ENCODE measurements at places on chromosomes 3 and 15.

- no peaks in the 10 kb centered on the region for H3K4me1 ChIP-seq
- no peak overlapping the region for H3K4me3 ChIP-seq
- H3K27ac ChIP-seq, result no peak overlapping the region
Measured at GRCh38 chr3:160697637-160698380, 20.8 kb downstream of the ARL14 start.

DNA sequence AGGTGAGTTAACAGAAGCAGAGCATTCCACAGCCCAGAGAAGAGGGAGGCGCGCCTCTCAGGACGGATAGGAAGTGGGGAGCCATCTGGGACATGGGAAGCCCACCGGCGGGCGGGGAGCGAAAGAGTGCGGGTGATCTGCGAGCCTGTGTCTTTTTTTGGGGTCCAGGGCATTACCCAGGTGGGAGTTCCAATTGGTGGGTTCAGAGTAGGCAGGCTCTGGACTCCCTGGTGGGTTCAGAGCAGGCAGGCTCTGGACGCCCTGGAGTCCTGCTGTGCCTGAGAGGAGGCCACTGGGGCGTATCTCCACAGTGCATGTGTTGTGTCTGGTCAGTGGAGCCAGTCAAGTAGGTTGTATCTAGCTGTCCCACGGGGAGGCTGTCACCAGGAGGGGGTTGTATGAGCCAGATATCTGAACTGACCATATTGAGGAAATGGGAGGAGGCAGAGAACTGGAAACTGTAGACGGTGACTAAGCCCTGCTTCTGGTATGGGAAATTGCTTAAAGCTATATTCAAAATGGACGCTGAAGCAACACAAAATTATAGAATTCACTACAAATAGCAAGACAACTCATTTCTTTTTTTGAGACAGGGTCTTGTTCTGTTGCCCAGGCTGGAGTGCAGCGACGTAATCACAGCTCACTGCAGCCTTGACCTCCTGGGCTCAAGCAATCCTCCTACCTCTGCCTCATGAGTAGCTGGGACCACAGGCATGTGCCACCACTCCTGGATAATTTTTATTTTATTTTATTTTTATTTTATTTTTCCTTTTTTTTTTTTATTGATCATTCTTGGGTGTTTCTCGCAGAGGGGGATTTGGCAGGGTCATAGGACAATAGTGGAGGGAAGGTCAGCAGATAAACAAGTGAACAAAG is 34.5 kb upstream of the CHST2 start:
- H3K27ac ChIP-seq, result no peak overlapping the region
- H3K27me3 ChIP-seq, result no peaks in the 10 kb centered on the region
- DNase-seq, result no peak

- H3K4me3 ChIP-seq, result no peak overlapping the region
- no peaks in the 10 kb centered on the region for H3K36me3 ChIP-seq
- no peak overlapping the region for H3K27ac ChIP-seq
Measured at GRCh38 chr15:73930790-73931281, 4.6 kb downstream of the LOXL1 start.

- H3K27ac ChIP-seq, result no peak overlapping the region
- no peaks in the 10 kb centered on the region for H3K27me3 ChIP-seq
- no peaks in the 10 kb centered on the region for H3K36me3 ChIP-seq
- no peaks in the 10 kb centered on the region for H3K4me1 ChIP-seq
Measured at GRCh38 chr3:157752554-157752953, 249.3 kb upstream of the VEPH1 start.

DNA sequence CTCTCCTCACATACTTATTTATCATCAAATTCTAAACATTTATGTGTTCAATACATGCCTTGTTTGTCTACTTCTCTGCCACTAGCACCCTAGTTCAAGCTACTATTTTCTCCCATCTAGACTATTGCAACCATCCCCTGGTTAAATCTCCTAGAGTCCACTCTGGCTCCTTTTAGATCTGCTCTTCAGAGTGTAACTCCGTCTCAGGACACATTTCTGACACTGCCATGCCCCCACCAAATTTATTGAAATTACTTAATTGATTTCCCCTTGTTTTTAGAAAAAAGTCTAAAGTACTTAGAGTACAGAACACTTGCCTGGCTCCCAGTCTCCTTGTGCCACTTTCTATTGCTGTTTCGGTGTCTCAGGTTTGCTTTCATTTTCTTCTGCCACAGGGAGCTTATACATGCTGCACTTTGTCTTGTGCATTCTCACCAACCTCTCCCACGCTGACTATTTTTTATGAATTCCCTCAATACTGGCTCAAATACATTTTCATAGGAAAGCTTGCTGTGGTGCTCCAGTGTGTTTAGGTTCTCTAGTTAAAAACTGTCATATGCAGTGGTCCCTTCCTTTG is 792.3 kb downstream of the DIPK2A start:
- DNase-seq, result no peak
- H3K4me1 ChIP-seq, result no peaks in the 10 kb centered on the region
- no peaks in the 10 kb centered on the region for H3K36me3 ChIP-seq
- no peak overlapping the region for H3K27ac ChIP-seq
- no peaks in the 10 kb centered on the region for H3K27me3 ChIP-seq

GRCh38 chr3:84974347-84974746 is 15.6 kb downstream of the CADM2 start:
- no peak overlapping the region for H3K4me3 ChIP-seq
- no peaks in the 10 kb centered on the region for H3K36me3 ChIP-seq
- H3K27me3 ChIP-seq, result no peaks in the 10 kb centered on the region
- no peak for DNase-seq
- H3K4me1 ChIP-seq, result no peaks in the 10 kb centered on the region

DNA sequence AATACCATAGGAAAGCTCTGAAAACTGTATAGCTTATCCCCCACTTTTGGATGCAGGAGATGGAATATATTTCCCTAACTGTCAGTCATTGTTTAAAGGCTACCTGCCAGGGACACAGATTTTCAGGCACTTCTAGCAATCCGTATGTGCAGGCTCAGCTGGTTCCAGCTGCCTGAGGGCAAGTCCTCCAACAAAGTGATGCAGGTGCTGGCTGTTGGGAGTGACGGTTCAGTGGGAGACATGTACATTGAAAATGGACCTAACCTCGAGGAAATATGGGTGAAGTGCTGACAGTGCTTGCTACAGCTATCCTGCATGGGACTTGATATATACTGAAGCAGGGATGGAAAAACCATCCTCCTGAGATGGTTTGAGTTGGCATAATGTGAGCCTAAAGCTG is 153.1 kb upstream of the GAP43 start:
- no peaks in the 10 kb centered on the region for H3K4me1 ChIP-seq
- no peak overlapping the region for H3K27ac ChIP-seq
- no peaks in the 10 kb centered on the region for H3K27me3 ChIP-seq
- no peak overlapping the region for H3K4me3 ChIP-seq
- H3K36me3 ChIP-seq, result no peaks in the 10 kb centered on the region
- no peak for DNase-seq

DNA sequence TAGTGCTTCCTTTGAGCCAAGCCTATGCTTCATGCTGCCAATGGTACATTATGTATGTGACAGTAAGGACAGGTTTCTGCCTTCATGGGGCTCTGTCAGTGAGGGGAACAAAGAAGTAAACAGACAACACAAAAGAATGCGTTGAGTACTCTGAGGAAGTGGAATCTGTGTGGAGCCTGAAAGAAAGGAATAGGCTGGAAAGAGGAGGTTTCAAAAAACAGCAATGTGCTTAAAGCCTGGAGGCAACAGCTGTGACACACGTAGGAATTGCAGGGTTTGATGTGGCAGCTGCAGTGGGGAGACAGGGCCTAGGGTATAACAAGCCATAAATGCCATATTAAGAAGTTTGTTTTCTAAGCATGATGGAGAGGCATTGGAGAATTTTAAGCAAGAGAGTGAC is 316.7 kb downstream of the CLSTN2 start:
- no peak overlapping the region for H3K27ac ChIP-seq
- no peaks in the 10 kb centered on the region for H3K36me3 ChIP-seq
- no peak for DNase-seq
- no peaks in the 10 kb centered on the region for H3K27me3 ChIP-seq
- H3K4me1 ChIP-seq, result no peaks in the 10 kb centered on the region
- no peak overlapping the region for H3K4me3 ChIP-seq

DNA sequence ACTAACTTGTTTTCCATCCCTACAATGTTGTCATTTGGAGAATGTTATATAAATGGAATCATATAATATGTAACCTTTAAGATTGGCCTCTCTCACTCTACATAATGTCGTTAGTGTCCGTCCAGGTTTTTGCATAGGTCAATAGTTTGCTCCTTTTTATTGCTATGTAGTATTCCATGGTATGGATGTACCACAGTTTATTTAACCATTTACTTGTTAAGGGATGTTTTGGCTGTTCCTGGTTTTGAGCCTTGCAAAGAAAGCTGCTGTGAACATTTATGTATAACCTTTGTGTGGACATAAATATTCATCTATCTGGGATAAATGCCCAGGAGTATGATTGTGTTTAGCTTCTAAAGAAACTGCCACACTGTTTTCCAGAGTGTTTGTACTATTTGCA is 34.1 kb upstream of the SEC22A start:
- no peak for DNase-seq
- H3K4me3 ChIP-seq, result no peak overlapping the region
- no peaks in the 10 kb centered on the region for H3K36me3 ChIP-seq
- no peaks in the 10 kb centered on the region for H3K4me1 ChIP-seq

DNA sequence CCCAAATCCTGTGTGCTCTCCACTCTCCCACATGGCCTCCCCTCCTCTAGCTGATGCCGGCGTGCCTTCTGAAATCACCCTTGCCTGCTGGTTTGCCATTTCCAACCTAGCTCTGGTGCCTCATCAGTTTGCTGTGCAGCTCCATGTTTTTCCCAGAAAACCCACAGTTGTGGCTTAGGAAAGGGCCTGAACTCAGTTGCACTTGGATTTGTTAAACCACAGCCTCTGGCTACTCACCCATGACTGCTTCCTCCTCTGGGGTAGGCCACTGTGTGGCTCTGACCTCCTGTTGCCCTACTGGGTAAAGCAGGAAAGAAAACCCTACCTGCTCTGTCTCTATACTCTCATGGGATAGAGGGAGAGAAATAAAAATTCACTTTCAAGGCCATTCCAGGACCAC is 97.3 kb downstream of the DAPK2 start:
- H3K27me3 ChIP-seq, result no peaks in the 10 kb centered on the region
- H3K36me3 ChIP-seq, result no peaks in the 10 kb centered on the region
- no peak overlapping the region for H3K4me3 ChIP-seq
- no peak for DNase-seq

DNA sequence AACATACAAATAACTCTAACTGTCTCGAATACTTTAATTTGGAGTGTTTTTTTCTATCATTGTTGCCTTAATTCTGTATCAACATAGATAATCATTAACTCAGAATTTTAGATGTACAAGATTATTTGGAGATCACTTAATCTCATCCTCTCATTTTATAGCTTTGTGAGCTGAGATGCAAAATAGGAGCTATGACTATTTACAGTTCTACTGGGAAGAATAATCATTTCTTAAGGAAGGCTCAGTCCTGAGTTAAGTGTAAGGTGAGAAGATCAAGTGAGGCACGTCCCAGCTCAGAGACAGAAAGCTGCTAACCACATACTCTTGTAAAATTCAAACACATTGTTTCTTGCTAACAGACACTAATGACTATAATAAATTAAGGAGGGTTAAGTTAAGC is 66.2 kb downstream of the CCDC54 start:
- no peak overlapping the region for H3K4me3 ChIP-seq
- DNase-seq, result no peak
- H3K36me3 ChIP-seq, result no peaks in the 10 kb centered on the region
- peaks cover 2% of the 10 kb centered on the region for H3K27me3 ChIP-seq
- no peaks in the 10 kb centered on the region for H3K4me1 ChIP-seq
- H3K27ac ChIP-seq, result no peak overlapping the region

DNA sequence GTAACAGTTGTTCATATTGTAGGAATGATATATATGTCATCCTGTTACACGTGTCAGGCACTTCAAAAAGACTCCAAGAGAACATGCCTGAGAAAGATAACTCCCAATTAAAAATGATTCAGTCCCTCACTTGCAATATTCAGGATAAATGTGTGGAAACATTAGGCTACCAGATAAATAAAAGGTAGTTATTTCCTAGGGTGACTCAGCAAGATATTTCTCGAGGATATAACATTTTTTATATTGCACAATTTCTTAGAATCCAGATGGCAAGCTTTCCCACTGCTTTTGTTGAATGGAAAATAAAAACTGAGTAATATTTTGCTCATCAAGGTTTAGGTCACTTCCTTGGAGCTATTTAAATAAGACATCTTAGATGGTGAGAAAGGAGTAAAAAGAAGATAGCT is 181.4 kb downstream of the GAP43 start:
- peaks cover 28% of the 10 kb centered on the region for H3K27me3 ChIP-seq
- no peak for DNase-seq
- H3K27ac ChIP-seq, result no peak overlapping the region
- no peaks in the 10 kb centered on the region for H3K36me3 ChIP-seq
- H3K4me3 ChIP-seq, result no peak overlapping the region

DNA sequence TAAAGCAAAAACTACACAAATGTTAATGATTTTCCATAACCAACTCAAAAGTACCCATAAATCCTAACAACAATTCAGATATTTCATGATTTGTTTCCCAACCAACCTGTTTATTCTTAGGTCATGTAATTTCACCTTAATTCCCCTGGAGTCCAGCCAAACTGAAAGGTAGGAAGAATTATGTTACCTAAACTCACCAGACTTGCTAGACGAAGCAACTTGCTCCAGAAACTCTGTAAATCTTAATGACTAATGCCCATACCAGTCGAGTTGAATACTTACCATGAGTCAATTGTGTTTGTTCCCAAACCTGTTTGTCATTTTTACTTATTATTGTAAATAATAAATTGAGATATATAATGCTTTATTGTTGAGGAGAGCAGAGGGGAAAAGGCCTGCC is 1030.0 kb downstream of the TBL1XR1 start:
- H3K4me1 ChIP-seq, result no peaks in the 10 kb centered on the region
- no peaks in the 10 kb centered on the region for H3K36me3 ChIP-seq
- H3K27ac ChIP-seq, result no peak overlapping the region
- DNase-seq, result no peak

DNA sequence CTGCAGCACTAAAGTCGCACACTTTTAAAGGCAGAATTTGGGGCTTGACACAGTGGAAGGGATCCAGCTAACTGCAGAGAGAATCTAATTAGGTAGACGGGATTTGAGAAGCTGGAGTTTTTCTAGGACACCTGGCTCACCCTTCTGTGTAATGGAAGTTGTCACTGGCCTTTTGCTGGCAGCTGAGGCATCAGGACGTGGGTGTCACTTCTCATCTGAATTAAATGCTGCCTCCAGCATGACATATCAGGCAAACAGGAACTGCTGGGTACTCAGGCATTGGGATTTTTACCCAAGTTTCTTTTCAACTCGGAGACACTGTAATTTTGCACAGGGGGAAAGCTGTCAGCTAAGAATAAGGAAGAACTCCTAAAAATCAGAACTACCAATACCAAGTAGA is 861.9 kb upstream of the ARPP21 start:
- H3K27ac ChIP-seq, result no peak overlapping the region
- no peak for DNase-seq
- no peaks in the 10 kb centered on the region for H3K4me1 ChIP-seq
- H3K4me3 ChIP-seq, result no peak overlapping the region
- no peaks in the 10 kb centered on the region for H3K36me3 ChIP-seq
- H3K27me3 ChIP-seq, result no peaks in the 10 kb centered on the region

DNA sequence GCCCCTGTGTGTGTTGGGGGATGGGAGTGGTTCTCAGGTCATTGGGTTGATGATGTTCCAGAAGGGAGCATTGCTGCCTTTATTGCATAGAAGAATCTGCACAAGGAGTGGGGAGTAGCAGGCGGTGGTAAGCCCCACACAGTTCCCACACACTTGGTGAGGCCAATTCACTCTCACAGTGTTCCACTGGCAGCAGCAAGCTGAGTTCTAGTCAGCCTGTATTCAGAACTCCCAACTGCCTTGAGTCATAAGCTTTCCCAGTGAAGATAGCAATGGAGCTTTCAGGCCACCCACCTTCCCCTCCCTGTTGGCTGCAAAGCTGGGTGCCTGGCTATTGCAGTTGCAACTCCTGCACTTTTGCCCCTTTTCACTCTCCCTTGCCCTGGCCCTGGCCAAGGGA is 181.1 kb upstream of the RBMS3 start:
- H3K36me3 ChIP-seq, result no peaks in the 10 kb centered on the region
- no peak overlapping the region for H3K27ac ChIP-seq
- DNase-seq, result no peak
- H3K27me3 ChIP-seq, result no peaks in the 10 kb centered on the region
- no peak overlapping the region for H3K4me3 ChIP-seq
